B cell (primary cell): ENCODE measurements at places on chromosomes 1 and 21. TPM values are rescaled to one million over a fixed set of nuclear protein-coding genes. Genes with fewer than 3 reads are reported as not detected.

The NBPF6 gene
- not detected in 2 replicates for polyA plus RNA-seq

The LCE1E gene
- polyA plus RNA-seq = not detected in 2 replicates

- no peak for DNase-seq
Observed at GRCh38 chr1:170857955-170858354, 77.4 kb upstream of the MROH9 start.

- no peak for DNase-seq
Observed at GRCh38 chr21:38266732-38267131, 9.9 kb downstream of the KCNJ15 start.

DNA sequence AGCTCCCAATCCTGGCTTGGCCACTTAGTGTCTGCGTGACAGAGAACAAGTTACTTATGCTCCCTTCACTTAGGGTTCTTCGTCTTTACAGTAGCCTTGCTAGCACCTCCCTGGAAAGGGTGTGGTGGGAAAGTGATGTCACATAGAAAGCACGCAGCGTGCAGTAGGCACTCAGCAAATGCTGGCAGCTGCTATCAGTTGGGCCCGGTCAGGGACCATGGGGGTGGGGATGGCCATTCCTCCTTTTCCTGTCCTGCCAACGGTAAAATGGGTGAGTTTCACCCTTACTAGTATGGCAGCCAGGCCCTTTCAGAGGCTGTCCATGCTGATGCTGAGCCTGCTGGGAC, 6.2 kb upstream of the KCNA10 start:
- no peak for DNase-seq

DNA sequence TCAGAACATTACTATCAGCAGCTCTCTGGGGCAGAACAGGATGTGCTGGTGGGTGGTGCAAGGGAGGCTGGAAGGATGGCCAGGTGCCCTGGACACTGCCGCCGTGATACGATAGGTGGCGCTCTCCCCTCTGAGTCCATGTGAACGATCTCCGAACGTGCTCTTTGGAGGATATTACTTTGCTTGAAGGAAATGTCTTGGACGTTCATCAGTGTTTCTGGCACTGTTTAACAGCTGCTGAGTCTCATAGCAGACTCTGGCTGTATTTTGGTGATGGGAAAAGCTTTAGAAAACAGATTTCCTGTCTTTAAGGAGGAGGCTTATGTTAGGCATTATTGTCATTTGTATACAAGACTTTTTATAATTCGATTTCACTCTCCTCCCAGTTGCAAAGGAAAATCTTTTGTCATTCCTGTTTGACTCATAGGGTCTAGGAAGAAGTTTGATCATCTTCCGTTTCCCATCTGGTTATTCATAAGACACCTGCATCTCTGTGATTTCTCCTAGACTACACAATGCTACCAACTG, 386.2 kb upstream of the ADGRL2 start:
- DNase-seq = no peak

DNA sequence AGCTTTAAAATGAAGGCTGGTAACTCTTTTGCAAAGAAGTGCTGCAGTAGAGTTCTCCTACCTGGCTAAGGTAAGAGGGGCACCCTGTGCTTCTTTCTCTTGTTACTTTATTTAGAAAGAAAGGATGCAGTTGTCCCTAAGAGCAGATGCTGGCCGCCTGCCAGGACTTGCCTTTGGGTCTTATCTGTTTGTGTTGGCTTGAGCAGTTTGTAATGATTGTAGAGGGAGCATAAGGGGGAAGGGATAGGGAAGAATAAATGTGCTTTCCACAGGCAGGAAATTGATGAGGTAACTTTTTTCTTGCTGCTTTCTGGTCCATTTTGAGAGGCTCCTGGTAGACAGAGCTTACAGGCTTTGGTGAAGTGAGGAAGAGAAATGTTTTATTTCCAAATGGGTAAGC, 229.6 kb downstream of the HHAT start:
- DNase-seq = no peak

- no peak for DNase-seq
Observed at GRCh38 chr1:57422271-57423134, 1.4 kb downstream of the DAB1 start.

- no peak for DNase-seq
Observed at GRCh38 chr1:90821152-90821787, 104.2 kb upstream of the BARHL2 start.
